ENCODE measurements at places on chromosomes 5 and 9.

DNA sequence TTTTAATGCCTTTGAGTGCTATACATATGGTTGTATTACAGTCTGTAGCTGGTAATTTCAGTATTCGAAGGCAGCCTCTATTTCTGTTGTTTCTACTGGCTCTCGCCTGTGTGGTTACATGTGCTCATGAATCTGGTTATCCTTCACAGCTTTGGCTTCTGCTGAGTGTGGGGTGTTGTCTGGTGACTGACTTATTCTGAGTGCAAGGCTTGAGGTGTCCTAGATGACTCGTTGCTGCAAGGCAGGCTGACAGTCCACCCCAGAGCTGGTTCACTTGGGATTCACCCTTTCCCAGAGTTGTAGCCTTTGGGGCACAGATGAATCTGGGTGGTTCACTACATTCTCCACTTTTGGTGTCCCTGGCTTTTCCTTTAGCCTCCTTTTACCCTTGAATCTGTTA, 41.4 kb downstream of the PDE8B start:
- no peak for DNase-seq

GRCh38 chr9:125240649-125240999, 519 bp downstream of the HSPA5 start:
- DNase-seq, result no peak

DNA sequence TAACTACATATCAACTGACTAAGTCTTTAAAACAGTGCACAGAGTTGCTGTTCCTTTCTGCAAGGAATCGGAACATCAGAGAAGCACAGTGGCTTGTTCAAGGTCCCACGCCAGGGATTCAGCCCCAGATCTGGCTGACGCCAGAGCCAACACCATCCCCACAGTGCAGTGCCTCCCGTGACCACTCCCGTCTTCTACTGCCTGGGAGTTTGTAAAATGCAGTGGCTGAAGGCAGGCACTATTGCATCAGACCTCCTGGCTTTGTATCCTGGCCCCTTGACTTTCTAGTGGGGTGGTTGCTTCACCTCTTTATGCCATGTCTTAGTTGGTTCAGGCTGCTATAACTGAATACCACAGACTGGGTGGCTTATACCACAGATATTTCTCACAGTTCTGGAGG, 131.0 kb downstream of the NSG2 start:
- DNase-seq, result no peak

- DNase-seq, result no peak
These were observed 63.8 kb upstream of the COL15A1 start for GRCh38 chr9:98879963-98880310.

DNA sequence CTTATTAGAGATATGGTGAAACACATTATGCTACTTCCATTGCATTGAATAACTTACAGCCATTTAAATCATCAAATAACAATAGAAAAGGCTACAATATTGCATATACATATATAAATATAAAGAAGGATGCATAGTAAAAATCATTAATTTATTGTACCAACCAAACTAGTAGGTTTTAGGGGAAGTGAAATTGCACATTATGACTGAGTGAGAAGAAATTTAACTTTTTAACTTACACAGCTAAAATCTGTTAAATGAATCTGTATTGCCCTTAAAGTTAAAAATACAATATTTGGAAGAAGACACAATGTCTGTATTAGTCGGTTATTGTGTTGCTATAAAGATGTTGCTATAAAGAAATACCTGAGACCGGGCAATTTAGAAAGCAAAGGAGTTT, 2073.7 kb upstream of the ACO1 start:
- DNase-seq, result no peak

- no peak for DNase-seq
These were observed 33.5 kb downstream of the ELOVL7 start for GRCh38 chr5:60810438-60811085.

DNA sequence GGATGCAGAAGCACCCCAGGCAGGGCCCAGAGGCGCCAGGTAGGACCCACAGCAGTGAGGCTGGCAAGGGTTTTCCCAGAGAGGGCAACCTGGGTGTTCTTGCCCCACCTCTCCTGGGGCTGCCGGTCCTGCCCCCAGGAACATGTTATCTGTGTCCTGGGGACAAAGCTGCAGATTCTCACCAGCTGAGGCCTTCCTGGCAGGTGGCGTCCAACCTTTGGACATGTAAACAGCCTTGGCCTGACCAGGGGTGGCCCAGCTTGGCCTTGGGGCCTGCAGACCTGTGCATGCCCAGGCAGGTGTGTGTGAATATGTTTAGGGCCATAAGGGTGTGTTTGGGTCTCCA, 101.8 kb upstream of the LARP1 start:
- no peak for DNase-seq

DNA sequence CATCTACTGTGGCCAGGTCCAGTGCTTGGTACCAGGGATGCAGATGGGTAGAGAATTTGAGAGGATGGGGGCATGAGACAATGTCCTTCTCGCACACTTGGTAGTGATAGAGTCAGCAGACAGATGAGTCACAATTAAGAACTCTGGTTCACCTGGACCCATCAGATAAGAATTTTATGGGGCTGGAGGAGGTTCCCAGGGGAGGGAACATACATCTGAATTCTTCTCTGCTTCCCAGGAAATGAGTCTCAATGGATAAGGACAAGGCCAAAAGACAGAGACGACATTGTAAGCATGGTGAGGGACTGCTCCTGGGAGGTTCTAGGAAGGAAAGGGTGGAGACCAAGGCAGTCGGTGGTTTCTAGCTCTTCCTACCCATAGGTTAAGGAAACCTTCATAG, 5.3 kb downstream of the SLC4A9 start:
- DNase-seq, result no peak

DNA sequence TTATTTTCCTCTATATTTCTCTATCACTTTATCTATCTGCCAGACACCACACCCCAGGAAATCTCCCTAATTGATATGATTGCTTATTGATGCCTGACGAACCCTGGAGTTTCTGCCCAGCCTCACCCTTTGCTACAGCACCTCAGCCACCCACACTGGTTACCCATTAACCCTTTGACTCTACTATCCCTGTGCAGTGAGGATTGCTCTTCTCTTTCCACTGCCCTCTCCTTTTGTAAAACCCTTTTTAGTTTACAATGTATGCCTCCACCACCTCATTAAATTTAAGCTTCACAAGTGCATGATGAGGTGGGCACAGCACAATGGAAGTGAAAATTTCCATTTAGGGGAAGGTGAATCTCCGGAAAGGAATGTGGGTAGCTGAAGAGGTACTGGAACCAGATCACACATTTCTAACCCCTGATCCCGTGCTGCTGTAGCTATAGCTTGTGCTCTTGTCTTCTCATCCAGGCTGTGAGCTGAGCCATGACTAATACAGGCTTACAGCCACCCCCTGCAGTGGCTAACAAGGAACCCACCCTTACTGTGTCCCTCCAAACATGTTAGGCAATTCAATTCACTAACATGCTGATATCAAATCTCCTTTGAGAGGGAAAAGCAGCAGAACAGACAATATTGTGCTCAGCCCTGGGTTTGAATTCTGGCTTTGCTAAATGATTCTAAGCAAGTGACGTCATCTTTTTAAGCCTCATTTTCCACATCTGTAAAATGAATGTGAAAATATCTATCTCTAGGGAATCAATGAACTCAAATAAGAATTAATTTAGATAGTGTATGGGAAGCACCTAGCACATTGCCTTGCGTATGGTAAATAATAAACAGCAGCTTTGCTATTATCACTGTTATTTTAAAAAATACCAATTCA, 186.9 kb upstream of the TRIM32 start:
- DNase-seq, result no peak

DNA sequence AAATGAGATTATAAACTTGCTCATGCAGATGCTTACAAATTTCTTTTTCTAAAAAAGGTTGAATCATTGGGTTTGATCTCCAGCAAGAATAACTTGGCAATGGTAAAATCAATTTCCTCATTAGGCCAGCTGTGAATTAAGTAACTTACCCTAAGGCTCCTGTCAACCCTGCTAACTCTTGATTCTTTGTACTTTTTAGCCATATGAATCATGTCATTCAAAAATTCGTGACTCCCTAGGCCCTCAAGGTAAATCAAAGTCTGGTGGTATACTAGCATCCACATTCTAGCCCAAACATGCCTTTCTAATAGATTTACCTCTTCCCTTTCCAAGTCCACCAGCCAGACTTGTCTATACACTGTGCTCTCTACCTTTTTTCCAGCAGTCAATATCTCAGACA, 420.8 kb upstream of the BRINP1 start:
- no peak for DNase-seq

GRCh38 chr9:8085986-8086385, 286.4 kb upstream of the DMAC1 start:
- no peak for DNase-seq

- no peak for DNase-seq
These were observed 68.7 kb upstream of the CTSL start for GRCh38 chr9:87657190-87657589.

GRCh38 chr9:79673614-79674013, 101.8 kb downstream of the TLE4 start:
- no peak for DNase-seq

GRCh38 chr9:93406371-93406770, 45.1 kb upstream of the FAM120A start:
- no peak for DNase-seq

DNA sequence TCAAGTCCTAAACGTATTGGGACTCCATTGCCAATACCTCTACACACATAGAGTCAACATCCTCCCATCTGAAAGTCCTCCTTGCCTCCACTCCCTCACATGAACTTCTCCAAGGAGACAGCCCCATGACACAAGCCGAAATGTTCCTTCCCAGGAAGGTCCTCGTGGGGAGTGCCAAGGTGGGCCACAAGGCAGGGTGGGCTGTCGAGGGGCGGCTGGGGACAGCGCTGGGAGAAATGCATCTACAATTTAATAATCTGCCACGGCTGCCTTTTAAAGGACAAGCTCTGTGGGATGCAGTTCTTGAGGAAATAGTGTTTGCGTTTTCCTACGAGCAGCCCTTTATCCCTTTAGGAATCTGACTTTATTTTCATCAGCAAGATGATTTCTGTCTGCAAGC, 138.7 kb downstream of the GABBR2 start:
- no peak for DNase-seq

DNA sequence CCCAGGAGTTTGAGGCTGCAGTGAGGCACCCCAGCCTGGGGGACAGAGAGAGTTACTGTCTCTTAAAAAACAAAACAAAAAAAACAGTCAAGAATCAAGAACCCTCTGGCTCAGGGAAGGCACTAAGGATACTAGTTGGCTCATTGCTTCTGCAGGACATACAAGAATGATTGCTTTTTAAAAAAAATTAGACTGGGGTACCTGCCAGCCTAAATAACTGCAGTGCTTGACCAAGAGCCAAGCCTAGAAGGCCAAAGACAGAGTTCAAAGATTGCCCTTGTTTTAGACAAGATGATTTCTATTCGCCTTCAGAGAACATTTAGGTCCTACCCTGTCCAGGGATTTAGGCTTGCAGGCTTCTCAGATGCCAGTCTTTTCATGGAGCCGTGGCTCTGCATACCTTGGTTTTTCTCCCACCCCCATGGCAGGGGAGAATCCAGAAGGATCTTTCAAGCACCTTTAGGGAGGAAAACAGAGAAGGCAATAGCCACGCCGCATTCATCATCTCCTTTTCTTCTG, 93.7 kb upstream of the IL6ST start:
- DNase-seq, result no peak

- no peak for DNase-seq
These were observed 77.7 kb downstream of the NR6A1 start for GRCh38 chr9:124693403-124693802.

- DNase-seq, result no peak
These were observed 1356.4 kb downstream of the EFNA5 start for GRCh38 chr5:106314221-106314824.

GRCh38 chr9:5813824-5814223, 19.1 kb downstream of the ERMP1 start:
- no peak for DNase-seq

GRCh38 chr5:33755231-33755630, 136.6 kb downstream of the ADAMTS12 start:
- DNase-seq, result no peak

- no peak for DNase-seq
These were observed 11.7 kb upstream of the FCN2 start for GRCh38 chr9:134868751-134869553.

All from stimulated activated CD4-positive, alpha-beta T cell treated with anti-CD3 and anti-CD28 coated beads, TNF-alpha, amount 100 ng/mL, for 1 hour (primary cell).